ENCODE measurements at places on chromosomes 11 and 22.
A peak's percentile ranks its signal among the peaks of the same experiment; 100 is the strongest.

DNA sequence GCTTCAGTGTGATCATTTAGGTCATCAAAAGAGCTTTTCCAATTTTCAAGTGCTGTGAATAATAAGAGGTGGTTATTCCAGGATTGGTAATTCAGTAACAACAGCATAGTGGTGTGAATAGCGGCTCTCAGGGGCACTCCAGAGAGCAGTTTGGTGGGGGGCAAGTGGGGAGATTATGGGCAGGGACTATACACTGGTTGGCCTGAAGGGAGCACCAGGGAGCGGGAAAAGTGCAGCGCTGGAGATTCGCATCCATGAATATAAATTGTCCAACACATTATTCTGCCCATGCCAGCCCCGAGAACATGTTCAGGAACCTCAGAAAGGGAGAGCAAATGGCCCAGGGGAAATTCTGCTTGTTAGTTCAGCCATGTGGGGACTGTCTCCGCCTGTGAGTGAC, 37.9 kb downstream of the OR6Q1 start:
- DNase-seq = no peak

DNA sequence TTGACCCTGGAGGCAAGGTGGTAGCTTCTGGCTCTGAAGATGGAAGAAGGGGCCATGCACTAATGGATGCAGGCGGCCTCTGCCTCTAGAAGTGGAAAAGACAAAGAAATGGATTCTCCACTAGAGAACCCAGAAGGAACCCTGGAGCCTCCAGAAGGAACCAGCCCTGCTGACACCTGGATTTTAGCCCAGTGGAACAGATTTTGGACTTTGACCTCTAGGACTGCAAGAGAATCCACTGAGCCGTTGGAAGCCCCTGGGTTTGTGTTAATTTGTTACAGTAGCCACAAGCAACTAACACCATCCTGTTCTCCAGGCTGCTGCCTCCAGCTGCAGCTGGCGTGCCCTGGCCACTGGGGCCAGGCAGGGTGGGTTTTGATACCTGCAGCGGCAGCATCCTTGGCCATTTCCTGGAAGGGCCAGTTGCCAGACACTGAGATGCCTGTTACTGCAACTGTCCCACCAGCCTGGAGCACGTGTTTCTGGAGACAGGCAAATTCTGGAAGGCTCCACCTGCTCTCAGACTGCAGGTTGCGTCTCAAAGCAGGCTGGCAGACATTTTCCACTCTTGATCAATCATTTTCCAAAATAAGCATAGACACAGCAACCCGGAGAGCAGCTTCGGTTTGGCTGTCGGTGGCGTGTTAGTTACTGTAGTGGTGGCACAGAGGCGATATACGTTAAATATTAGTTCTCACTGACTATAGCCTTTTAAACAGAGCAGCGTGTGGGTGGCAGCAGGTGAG, 76.8 kb upstream of the PARVG start:
- DNase-seq = no peak

GRCh38 chr11:15062599-15062998, 10.8 kb upstream of the CALCB start:
- DNase-seq = no peak

DNA sequence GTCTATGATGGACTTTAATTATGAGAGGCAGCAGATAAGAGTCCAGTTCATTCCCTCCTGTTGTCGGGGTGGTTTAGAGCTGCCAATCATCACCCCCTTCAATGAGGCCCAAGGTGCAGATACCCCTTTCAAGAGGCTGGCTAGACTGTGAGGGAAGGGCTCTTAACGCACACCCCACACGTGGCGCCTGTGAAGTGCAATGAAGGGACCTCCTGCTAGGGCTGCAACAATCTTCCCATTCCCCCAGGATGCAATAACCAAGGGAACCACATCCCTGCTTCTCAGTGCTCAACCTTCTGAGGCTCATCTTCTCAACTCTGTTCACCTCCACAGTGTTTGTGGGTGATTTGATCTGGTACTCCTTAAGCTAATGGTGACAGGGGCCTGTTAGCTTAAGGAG, 19.0 kb downstream of the TENM4 start:
- DNase-seq = no peak

DNA sequence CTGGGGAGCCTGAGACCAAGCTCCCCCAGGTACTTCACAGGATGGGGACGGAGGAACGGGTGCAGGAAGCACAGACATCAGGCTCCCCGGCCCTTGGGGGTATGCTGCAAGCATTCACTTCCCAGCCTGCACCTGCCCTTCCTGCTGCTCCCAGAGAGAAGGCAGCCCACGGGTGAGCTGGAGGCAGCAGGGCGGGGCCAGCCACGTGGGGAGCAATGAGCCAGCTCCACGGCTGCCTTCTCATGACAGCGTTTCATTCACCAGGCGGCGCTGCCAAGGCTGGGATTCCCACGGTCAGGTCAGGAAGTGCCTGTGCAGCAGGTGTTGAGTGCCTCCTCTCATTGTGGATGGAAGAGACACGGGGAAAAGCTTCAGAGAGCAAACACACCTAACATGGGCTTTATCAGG, 14.5 kb upstream of the PHLDA2 start:
- no peak for DNase-seq

- no peak for DNase-seq
These were observed 208.3 kb downstream of the CEP164 start for GRCh38 chr11:117535850-117536411.

DNA sequence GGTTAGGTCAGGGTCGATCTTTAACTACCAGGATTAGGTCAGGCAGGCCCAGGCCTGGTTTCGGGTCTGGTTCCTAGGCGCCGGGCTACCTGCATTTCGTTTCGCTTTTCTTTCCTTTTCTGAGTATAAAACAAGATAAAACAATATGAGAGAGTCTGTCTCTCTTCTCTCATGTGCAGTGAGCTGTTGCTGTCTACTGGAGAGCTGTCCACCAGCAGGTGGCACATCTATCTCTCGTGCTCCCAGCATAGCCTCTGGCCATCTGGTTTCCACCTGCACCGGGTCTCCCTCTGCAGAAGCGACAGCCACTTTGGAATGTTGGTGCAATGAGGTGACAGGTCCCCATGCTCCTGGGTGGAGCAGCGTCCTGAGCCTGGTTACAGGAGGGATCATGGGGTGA, 27.6 kb downstream of the RIBC2 start:
- DNase-seq = peak; percentile 39
